ENCODE measurements at places on chromosomes 16 and 17.

- DNase-seq = no peak
Observed at GRCh38 chr17:78817123-78817522, 23.5 kb downstream of the USP36 start.

DNA sequence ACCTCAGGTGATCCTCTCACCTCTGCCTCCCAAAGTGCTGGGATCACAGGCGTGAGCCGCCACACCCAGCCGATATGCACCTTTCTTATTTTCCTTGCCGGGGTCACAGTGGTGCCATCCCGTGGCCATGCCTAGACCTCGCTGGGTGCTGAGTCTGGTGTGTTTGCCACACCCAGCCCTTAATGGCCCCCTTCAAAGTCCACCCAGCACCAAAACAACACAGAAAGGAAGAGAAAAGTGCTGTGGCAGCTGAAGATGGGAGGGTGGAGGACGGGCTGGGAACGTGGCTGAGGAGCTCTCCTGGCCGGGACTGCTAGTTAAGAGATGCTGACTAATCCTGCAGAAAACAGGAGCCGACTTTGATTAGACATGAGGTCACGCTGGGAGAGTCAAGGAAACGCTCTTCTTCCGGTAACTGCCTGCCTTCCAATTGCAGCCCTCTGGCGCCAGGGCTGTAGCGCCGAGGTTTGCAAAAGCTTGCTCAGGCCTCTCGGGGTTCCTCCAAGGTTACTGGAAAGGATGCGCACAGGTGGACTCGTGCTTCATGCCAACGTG lies 10.9 kb downstream of the SLC43A2 start:
- DNase-seq = no peak

GRCh38 chr17:933312-934073 lies 46.1 kb downstream of the NXN start:
- no peak for DNase-seq

GRCh38 chr17:61139219-61139618 lies 260.4 kb upstream of the TBX2 start:
- DNase-seq = no peak

DNA sequence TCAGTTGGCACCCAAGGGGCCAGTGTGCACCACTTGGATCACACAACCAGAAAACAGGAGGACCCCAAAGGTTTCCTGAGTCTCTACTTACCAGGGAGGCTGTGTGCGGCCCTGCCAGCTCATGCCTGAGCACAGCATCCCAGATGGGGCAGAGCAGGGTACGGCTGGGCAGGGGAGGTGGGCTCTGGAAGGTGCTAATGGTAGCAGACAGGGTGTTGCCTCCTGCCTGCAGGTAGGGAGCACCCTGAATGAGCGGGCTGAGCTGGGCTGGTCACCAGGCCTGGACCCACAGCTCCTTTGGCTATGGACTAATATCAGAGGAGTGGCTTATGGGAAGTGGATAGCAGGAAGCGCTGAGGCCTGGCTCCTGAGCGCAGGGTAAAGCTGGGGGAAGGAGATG lies 14.6 kb downstream of the RECQL5 start:
- DNase-seq = no peak

GRCh38 chr16:2467528-2468232 lies 3.4 kb upstream of the NTN3 start:
- DNase-seq = peak; percentile 52

GRCh38 chr16:65123396-65124211 lies 1.7 kb upstream of the CDH11 start:
- DNase-seq = peak; percentile 44

DNA sequence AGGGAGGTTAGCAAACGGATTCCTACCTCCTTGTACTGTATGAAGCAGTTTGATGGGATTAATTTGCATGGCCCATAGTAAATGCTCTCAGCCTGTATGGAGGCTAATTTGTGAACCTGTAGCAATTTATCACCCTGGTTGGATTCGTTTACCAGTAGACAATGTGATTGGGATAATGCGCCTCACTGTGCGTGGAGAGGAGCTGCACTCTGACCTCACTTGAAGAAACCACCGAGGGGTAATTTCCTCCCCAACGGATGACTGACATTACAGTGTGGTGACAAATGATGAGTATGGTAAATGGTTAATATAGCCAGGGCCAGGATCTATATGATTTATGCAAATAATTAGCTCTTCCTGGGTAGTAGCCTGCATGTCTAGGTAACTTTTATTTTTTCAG lies 479.1 kb upstream of the RBFOX1 start:
- DNase-seq = no peak

- DNase-seq = no peak
Observed at GRCh38 chr16:57167953-57168352, 17.9 kb downstream of the PSME3IP1 start.

DNA sequence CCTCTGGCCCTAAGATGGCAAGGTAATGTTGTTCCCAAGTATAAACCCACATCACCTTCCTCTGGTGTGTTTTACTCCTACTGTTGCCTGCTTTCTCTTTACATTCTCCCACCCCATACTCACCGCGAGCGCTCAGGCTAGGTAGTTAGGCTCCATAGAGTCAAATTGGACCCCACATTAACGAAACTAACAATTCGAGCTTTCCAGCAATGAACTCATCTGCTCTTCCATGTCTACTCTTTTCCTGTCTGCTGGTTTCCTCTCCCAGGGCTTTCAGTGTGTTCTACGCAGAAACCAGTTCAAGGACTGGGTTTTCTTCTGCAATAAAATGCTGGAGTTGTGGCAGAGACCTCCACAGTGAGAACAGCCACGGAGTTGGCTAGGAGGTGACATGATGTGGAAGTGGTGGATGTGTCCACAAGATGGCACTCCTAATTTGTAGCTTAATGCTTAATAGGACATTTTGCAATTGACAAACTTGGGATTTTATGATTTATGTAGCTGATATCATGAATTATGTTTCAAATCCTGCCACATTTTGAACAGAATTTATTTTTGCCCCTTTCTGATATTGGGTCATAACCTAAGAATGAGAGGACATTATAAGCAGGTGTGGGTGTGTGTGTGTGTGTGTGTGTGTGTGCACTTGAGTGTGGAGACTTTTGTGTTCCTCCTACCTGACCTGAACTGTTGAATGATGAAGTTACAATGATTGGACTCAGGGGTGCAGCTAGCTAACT lies 2.2 kb upstream of the UQCRC2 start:
- DNase-seq = no peak

DNA sequence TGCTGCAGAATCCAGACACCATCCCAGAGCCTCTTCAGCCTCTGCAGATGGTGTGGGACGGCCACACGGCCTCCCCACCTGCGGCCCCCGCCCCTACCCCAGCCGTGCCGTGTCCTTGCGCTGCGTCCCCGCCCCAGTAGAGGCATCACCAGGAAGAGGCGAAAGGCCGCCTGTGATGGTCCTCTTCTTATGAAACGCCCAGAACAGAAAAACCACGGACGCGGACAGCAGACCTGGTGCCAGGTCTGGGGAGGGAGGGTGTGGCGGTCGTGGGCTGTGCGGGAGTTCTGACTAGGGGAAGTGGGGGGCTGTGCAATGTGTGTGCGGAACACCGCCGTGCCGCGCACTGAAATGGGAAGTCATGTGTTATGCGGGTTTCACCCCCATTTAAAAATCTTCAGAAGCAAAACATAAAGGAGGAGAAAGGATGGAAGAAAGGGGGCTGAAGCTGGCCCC lies 25.5 kb downstream of the ACSF3 start:
- no peak for DNase-seq

GRCh38 chr17:5249615-5250014 lies 15.0 kb upstream of the SCIMP start:
- DNase-seq = no peak

DNA sequence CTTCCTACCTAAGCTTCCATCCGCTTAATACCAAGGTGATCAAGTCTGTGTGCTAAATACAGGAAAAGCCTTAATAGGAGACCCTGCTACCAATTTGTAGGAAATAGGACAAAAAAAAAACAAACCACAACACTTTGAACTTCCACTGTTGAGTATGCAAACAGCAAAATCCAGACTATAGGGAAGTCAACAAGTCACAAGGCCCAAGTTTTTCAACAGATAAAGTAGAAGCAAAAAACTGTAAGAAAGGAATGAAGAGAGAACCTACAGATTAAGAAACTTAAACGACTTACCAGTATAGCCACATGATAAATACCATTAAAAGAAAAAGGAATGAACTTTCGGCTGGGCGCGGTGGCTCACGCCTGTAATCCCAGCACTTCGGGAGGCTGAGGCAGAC lies 7.4 kb downstream of the USP22 start:
- no peak for DNase-seq

DNA sequence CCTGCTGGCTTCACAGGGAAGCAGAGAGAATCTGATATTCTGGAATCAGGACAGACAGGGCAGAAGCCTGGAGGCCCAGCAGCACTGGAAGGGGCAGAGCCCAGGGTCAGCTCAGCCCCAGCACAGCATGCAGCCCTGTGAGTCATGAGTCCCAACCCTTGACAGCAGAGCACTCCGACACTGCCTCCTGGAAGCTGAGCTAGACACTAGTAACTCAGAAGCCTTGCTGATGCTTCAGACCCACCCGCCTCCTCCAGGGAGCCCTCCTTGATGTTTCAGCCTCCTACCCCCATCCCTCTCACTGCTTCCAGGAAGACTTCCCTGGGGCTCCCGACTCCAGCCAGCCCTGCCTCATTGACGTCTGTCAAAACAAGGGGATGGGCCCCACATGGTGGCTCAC lies 6.9 kb downstream of the CAMKK1 start:
- DNase-seq = no peak

GRCh38 chr17:77316191-77316641 lies 175.4 kb downstream of the SEC14L1 start:
- DNase-seq = no peak

DNA sequence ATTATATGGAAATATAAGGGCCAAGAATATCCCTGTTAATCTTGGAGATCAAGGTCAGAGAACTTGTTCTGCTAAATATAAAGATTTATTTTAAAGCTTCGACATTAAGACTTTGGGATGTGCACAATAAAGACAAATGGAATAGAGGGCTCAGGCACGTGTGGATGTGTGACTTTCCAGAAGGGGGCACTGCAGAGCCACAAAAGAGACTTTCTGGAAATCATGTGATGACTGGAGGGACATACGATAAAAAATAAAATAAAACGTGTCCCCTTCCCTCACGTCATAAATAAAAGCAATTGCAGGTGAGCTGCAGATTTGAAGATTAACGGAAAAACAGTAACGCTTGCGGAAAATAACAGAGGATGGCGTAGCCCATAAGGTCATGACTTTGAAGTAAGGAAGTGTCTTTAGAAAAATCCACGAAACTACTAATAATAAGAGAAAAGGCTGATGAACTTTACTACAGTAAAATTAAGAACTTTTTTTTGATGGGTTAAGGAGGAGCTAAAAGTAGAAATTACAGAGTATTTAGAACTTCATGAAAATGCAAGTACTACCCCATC lies 9.4 kb upstream of the ENGASE start:
- DNase-seq = peak; percentile 49

DNA sequence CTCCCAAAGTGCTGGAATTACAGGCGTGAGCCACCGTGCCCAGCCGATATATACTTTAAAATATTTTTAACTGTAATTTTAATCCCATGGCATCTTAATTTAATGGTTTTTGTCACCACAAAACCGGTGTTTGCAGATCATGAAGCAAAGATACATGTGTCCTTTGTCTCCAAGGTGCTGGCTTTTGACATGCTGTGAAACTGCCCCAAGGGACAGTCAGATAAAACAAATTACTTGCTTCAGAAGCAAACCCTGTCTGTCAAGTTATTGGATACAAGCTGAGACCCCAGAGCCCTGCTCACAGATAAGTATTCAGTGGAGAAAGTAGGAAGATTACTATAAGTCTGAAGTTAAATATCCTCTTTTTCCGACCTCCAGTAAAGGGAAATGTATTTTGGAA lies 39.8 kb downstream of the ARL4D start:
- no peak for DNase-seq

GRCh38 chr16:6209355-6209930 lies 1111.8 kb upstream of the EEF2KMT start:
- DNase-seq = no peak

GRCh38 chr17:64097196-64097936 lies 32.6 kb downstream of the ERN1 start:
- DNase-seq = no peak

- DNase-seq = no peak
Observed at GRCh38 chr17:66437476-66438026, 135.1 kb downstream of the PRKCA start.

DNA sequence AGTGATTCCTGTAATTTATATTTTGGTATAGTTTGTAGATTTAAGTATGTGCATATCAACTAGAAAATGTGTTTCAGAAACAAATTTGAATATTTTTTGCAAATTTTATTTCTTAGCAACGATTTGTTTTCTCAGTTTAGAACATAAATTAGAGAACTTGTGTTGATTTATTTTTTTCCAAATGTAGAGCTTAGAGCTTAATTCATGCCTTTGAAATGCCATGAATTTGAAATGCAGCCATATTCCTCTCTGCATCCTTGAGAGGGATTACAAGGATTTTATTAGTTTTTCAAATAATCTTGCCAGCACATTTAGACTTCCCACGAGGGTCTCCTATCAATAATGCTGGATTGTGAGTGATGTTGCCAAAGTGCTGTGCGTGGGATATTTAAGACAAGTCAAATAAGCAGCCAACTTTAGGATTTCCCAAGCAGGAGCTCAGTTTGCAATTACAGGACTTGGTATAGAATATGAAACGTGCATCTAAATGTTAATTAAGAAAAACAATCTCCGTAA lies 6.7 kb upstream of the SMPD3 start:
- no peak for DNase-seq

- DNase-seq = no peak
Observed at GRCh38 chr17:60443713-60444112, 21.4 kb downstream of the CHCT1 start.

- DNase-seq = no peak
Observed at GRCh38 chr16:54284931-54285413, 1.6 kb downstream of the IRX3 start.

DNA sequence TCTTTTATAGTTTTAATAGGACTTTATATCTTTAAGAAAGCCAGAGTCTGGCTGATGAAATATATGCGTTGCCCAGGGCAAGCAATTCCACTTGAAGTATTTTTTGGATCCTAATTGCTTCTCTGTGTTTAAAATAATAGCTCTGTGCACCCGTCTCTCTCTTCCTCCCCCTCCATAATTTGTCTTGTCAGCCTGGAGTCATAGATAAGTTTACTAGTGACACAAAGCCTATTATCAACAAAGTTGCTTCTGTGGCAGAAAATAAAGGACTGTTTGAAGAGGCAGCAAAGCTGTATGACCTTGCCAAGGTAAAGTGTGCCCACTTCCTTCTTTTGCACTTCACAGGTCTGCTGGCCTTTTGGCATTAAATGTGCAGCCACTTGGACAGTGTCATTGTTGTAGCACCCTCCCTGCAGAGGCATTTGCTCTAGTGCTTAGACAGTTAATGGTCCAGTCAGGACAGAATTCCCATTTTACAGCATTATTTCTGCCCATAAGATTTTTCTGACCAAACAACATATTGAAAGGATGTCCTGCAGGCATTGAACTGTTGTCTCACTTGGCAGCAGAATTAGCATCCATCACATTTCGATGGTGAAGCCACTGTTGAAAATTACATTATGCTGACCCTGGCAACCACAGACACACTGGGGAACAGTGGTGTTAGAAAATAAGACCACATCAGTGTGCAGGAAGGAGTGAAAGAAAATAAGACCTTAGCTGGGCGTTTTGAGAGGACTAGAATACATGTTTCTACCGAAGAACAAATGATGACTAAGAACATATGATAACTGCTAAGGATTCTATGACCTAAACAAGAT lies 28.4 kb upstream of the SLC12A3 start:
- no peak for DNase-seq

All from posterior cingulate gyrus (tissue), 11 donors.